ENCODE measurements at places on chromosomes 1 and 21. TPM values are rescaled to one million over a fixed set of nuclear protein-coding genes. Genes with fewer than 3 reads are reported as not detected.

The SSR2 gene
- 196 TPM for total RNA-seq

The SPRR2D gene
- total RNA-seq = not detected

The CRYAA gene
- total RNA-seq = not detected

GRCh38 chr1:207055386-207056001, 2.4 kb downstream of the PFKFB2 start:
- no peak overlapping the region for H3K4me3 ChIP-seq
- no peak for DNase-seq
- H3K36me3 ChIP-seq = no peaks in the 10 kb centered on the region
- H3K4me1 ChIP-seq = peaks cover 10% of the 10 kb centered on the region

GRCh38 chr1:110196917-110197765, 13.0 kb upstream of the KCNC4 start:
- DNase-seq = peak; percentile 45
- no peaks in the 10 kb centered on the region for H3K27me3 ChIP-seq
- H3K27ac ChIP-seq = no peak overlapping the region
- no peaks in the 10 kb centered on the region for H3K36me3 ChIP-seq

- H3K4me3 ChIP-seq = no peak overlapping the region
- no peaks in the 10 kb centered on the region for H3K27me3 ChIP-seq
- H3K27ac ChIP-seq = no peak overlapping the region
- DNase-seq = no peak
- no peaks in the 10 kb centered on the region for H3K4me1 ChIP-seq
- H3K36me3 ChIP-seq = no peaks in the 10 kb centered on the region
These were observed 23.0 kb upstream of the TBX15 start for GRCh38 chr1:119011116-119011515.

DNA sequence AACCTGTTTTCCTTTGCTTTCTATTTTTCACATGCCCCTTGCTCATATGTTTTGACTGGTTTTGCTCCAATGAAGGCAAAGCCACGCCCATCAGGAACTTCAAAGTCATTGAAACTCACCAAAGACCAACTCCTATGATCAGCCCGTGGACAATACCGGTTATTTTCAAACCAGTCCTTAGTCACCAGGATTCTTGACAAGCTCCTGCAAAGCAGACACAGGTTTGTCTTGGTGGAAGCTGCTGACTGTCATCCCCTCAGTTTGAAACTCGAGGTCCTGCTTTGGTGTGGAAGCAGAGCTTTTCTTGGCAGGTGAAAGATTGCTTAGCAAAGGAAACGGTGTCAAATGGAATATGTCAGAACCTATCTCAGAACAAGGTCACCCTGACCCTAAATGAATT, 384.7 kb upstream of the CXADR start:
- no peaks in the 10 kb centered on the region for H3K27me3 ChIP-seq
- H3K4me1 ChIP-seq = no peaks in the 10 kb centered on the region
- no peaks in the 10 kb centered on the region for H3K36me3 ChIP-seq
- H3K4me3 ChIP-seq = no peak overlapping the region
- H3K27ac ChIP-seq = no peak overlapping the region

GRCh38 chr1:973459-974292, 7.4 kb downstream of the PLEKHN1 start:
- no peak overlapping the region for H3K27ac ChIP-seq
- no peaks in the 10 kb centered on the region for H3K27me3 ChIP-seq
- H3K4me3 ChIP-seq = no peak overlapping the region
- peaks cover 13% of the 10 kb centered on the region for H3K4me1 ChIP-seq
- H3K36me3 ChIP-seq = no peaks in the 10 kb centered on the region

DNA sequence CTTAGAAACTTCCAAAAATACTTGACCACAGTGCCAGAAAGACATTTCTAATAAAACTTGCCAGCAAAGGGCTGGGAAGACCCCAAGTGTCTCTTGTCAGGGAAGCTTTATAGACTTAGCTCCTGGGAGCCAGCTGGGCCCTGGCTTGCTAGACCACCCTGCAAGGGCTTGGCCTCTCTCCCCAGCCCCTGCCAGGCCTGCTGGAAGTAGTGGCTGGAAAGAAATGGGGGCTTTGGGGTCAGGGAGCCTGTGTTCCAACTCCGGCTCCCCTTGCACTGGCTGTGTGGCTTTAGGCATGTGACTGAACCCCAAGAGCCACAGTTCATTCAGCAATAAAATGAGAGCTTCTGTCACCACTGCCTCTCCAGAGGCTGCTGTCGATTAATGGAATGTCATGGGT, 31.1 kb downstream of the H3-3A start:
- no peak for DNase-seq
- H3K36me3 ChIP-seq = no peaks in the 10 kb centered on the region
- no peak overlapping the region for H3K4me3 ChIP-seq
- H3K27me3 ChIP-seq = no peaks in the 10 kb centered on the region
- no peak overlapping the region for H3K27ac ChIP-seq

DNA sequence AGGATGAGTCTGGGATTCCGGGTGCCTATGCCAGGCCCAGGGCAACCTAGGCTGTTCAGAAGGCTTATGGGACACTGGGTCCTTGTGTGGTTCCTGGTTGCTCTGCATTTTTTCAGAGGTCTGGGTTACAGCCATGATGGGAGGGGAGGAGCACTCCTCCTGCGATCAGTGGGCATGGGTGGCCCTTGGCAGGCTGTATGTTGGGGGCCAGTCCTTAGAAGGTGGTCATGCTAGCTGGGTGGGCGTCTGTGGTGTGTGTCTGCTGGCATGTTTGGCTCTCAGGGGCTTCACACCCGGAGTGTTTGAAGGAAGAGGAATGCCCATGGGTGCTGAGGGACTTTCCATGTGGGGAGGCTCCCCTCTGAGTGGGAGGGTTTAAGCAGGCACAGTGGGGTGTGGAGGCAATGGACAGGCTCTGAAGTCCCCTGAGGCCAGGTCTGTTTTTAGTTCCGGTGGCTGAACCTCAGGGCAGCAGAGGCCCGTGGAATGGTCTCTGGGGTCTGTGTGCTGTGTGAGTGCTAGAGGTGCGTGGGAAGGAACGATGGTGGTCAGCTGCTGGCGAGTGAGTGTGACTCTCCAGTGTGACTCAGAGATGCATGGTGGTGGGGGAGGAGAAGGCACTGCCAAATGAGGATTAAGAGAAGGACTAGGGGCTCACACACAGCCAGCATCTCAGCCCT, 25.3 kb downstream of the CACNA1E start:
- H3K27me3 ChIP-seq = peaks cover 13% of the 10 kb centered on the region
- no peak overlapping the region for H3K27ac ChIP-seq
- no peaks in the 10 kb centered on the region for H3K36me3 ChIP-seq
- no peaks in the 10 kb centered on the region for H3K4me1 ChIP-seq

DNA sequence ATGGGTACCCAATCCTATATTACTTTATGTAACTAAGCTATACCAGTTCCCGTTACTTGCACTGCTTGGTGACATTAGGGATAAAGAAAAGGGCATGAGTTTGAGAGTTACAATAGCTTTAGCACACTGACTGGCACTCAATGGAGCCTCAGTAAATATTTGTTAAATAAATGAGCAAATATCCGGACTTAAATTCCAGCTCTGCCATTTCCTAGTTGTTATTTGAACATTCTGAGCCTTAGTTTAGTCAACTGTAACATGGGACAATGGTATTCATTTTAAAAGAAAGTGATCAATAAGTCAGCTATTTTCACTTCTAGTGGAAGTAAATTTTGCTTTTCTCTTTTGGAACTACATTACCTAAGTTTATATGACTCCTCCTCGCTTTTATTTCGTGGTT, 198.7 kb downstream of the ZC3H11B start:
- no peaks in the 10 kb centered on the region for H3K4me1 ChIP-seq
- no peak overlapping the region for H3K4me3 ChIP-seq
- no peaks in the 10 kb centered on the region for H3K27me3 ChIP-seq
- H3K36me3 ChIP-seq = no peaks in the 10 kb centered on the region

DNA sequence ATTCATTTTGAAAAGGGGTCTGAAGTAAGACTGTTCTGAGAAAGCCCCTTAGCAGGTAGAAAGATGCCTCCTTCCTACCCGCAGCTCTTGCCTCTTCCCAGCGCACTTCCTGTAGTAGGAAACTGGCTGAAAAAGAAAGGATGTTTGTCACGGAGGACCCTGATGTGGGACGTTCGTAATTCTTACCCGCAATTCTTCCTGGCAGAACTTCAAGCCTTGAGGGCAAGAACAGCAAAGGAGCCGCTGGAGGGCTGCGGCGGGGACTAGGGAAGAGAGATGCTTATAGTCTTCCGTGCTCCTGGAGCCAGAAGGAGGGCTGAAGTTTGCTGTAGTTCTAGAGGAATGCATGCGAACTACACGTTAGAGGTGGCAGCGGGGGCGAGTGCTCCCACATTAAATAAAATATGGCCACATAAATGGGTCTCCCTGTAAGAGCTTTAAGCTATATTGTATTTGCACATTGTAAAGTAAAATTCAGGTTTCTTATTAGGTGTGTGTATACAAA, 6.3 kb downstream of the C1orf53 start:
- H3K4me3 ChIP-seq = no peak overlapping the region
- no peaks in the 10 kb centered on the region for H3K36me3 ChIP-seq
- no peaks in the 10 kb centered on the region for H3K4me1 ChIP-seq
- H3K27ac ChIP-seq = no peak overlapping the region
- peaks cover 8% of the 10 kb centered on the region for H3K27me3 ChIP-seq

DNA sequence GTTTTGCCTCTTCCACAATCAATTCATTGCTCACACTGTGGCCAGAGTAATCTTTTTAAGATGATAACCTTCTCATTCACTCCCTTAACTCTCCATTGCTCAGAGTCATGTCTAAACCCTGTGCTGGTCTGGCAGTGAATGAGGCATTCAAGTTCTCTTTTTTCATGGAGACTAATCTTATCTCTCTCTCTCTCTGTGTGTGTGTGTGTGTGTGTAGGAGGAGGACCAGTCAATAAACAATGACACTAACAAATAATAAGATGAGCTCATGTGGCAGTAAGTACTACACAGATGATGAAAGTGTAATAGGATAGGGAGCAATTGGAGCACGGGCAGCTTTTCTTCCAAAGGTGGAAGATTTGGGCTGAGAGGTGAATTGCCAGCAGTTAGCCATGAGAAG, 122.0 kb upstream of the B3GALT2 start:
- DNase-seq = no peak
- H3K4me3 ChIP-seq = no peak overlapping the region
- no peaks in the 10 kb centered on the region for H3K36me3 ChIP-seq
- H3K27ac ChIP-seq = no peak overlapping the region
- no peaks in the 10 kb centered on the region for H3K4me1 ChIP-seq

DNA sequence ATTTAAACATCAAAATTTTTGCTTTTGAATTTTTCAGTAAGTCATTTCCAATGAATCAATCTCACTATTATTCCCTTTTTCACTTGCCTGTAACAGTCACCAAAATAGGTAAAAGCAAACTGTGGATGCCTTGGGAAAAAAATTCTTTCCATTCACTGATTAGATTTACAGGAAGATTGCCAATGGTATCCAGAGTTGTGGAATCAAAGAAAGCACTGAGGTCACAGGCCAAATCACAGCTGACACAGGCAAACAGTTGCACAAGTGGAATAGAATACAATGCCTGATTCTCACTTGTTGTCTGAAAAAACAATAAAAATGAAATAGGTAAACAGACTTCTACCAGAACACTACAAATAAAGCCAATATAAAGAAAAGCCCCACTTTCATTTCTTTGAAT, 48.4 kb downstream of the LTN1 start:
- no peak overlapping the region for H3K27ac ChIP-seq
- no peaks in the 10 kb centered on the region for H3K36me3 ChIP-seq
- no peak overlapping the region for H3K4me3 ChIP-seq
- no peak for DNase-seq

DNA sequence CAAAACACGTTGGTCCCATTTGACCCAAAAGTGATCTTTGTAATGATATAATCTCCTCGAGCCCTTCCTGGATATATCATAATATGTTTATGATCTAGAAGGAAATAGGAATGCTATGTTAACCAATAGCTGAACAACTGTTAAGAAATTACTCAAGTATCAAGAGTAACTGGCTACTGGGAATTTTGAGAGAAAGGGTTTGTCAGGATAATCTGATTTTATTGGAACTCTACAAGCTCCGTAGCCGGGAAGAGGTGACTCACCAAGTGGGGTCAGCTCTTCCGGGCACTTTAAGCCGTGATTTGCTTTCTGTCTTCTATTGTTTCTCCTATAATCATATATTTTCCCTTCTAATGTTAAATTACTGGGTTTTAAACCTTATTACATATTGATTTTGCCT, 250.5 kb upstream of the POGK start:
- DNase-seq = no peak
- H3K27ac ChIP-seq = no peak overlapping the region
- no peaks in the 10 kb centered on the region for H3K36me3 ChIP-seq
- H3K4me1 ChIP-seq = no peaks in the 10 kb centered on the region
- H3K4me3 ChIP-seq = no peak overlapping the region

GRCh38 chr1:212178851-212179250, 106.4 kb upstream of the PPP2R5A start:
- H3K27ac ChIP-seq = no peak overlapping the region
- H3K4me1 ChIP-seq = peaks cover 4% of the 10 kb centered on the region
- no peak overlapping the region for H3K4me3 ChIP-seq
- H3K27me3 ChIP-seq = no peaks in the 10 kb centered on the region

DNA sequence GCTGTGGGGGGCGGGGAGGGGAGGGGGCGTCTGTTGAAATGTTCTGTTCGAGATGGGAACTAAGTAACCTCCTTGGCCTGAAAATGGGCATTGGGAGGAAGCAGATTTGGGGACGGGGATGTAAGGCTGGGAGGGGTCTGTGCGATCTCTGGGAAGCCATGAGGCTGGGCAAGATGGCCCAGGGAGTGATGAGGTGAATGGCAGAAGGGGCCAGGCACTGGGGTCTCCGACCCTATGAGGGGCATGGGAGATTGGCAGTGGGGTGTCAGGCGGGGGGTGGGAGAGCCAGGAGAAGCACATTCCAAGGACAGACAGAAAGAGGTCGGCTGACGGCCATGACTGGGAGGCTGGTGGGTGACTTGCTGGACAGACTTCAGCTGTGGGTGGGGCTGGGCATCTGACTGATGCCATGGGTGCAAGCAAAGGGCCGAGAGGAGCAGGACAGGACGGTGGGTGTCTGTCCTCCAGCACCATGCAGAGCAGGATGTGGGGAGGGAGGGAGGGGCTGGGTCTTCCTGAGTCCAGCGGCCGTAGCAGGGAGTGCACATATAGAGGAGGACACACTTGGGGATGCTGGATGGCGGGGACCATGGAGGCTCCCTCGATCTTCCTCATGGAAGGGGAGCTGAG, 30.0 kb upstream of the COL18A1 start:
- H3K4me1 ChIP-seq = peaks cover 6% of the 10 kb centered on the region
- DNase-seq = no peak
- no peaks in the 10 kb centered on the region for H3K27me3 ChIP-seq
- H3K27ac ChIP-seq = no peak overlapping the region

GRCh38 chr21:17911628-17912027, 92.5 kb upstream of the C21orf91 start:
- H3K27me3 ChIP-seq = no peaks in the 10 kb centered on the region
- no peaks in the 10 kb centered on the region for H3K4me1 ChIP-seq
- H3K36me3 ChIP-seq = no peaks in the 10 kb centered on the region
- no peak for DNase-seq
- no peak overlapping the region for H3K27ac ChIP-seq
- H3K4me3 ChIP-seq = no peak overlapping the region

DNA sequence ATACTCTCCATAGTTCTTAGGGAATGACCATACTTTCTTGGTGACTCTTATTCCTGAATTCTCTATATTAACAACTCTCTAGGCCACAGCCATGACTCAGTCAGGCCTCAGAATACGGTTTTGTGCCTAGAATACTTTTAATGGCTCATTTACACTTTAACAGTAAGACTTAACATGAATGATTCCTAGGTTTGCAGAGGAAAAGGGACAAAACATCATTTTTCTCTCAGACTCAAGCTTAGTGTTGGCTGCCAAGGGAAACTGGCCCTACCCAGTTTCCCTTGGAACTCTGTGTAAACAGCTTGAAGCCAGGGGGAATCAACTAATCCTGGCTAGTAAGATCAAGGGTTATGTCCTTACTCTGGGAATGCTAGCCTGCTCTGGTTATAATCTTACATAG, 164.9 kb upstream of the PKN2 start:
- H3K4me3 ChIP-seq = no peak overlapping the region
- H3K27me3 ChIP-seq = no peaks in the 10 kb centered on the region
- no peaks in the 10 kb centered on the region for H3K4me1 ChIP-seq
- H3K36me3 ChIP-seq = no peaks in the 10 kb centered on the region

Measured in PC-9 (cell line).